ENCODE measurements at places on chromosomes 7 and 10.

DNA sequence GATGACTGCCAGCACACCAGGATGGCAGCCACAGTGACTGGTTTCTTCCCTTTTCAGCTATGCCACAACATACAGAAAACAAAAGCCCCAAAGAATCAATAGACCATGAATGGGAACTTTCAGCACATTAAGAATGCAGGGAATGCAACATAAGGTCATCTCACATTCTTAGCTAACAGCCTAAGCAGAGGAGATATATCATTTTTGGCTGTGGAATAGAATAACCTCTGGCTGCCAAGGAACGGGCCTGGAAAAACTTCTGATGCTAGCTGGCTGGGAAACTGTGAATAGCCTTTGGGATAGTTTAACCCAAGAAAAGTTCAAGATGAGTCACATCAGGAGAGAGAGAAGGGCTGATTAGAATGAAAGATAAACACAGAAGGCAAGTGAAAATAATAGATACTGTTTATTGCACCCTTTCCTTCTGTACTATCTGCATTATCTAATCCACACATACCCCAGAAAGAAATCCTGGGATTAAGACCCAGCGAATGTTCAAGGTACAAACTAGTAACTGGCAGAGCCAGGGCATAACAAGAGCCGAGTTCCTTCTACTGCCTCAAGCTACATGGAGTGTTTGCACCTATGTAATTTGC lies 169.2 kb downstream of the SEMA3A start:
- DNase-seq, result peak; percentile 88

- no peak for DNase-seq
Observed at GRCh38 chr7:155721056-155721455, 76.6 kb downstream of the RBM33 start.

GRCh38 chr10:62992145-62992721 lies 140.9 kb upstream of the NRBF2 start:
- peak; percentile 10 for DNase-seq

GRCh38 chr10:22427890-22428571 lies 82.7 kb downstream of the SPAG6 start:
- peak; percentile 92 for DNase-seq

DNA sequence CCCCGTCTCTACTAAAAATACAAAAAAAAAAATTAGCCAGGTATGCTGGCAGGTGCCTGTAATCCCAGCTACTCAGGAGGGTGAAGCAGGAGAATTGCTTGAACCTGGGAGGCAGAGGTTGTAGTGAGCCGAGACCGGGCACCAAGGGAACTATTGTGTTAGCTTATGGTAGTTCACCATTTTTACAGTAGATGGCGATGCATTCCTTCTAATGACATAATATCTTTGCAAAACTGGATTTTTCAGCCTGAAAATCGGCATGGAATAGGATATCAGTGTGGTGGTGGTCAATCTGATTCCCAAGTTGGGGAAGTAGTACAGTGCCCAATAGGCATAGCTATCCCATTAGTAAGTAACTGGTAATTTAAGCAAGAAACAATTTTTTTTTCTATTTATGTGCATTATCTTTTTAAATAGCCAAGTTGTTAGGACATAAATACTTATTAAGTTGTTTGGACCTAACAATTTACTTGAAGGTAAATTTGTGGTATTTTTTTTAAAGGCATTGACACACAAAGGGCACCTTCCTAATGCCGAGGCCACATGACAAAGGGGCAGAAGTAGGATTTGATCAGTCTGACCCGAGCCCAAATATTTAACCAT lies 17.6 kb upstream of the IMPDH1 start:
- DNase-seq, result peak; percentile 53

GRCh38 chr10:30042820-30043219 lies 16.6 kb downstream of the JCAD start:
- no peak for DNase-seq

DNA sequence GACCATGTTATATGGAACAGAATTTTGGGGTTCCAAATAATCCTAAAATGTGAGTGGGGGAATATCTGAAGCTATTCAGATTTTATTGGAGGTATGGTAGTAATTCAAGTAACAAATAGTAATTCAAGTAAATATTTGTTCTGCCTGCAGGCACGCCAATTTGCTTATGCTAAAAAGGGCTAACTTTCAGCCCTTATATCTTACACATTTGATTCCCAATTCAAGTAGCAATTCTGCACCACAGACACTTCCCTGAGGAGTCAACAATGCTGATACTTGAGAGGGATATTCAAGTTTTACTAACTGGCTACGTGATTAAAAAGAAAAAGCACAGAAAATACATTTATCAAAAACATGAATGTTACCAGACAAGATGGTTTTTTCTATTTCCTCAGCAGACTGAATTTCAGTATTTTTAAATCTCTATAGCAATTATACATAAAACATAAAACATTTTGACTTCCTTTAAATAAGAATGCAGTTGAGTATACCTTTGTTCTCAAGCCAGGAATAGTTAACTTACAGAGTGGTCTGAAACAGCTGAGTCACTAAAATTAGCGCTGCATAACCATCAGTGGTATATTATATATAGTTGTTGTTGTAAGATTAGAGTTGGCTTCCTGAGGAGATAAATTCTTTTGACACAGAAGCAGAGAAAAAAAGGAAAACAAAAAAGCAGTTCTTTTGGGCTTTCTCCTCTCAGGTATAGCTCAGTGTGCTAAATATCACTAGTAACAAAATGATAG lies 33.9 kb downstream of the MTPN start:
- peak; percentile 27 for DNase-seq

DNA sequence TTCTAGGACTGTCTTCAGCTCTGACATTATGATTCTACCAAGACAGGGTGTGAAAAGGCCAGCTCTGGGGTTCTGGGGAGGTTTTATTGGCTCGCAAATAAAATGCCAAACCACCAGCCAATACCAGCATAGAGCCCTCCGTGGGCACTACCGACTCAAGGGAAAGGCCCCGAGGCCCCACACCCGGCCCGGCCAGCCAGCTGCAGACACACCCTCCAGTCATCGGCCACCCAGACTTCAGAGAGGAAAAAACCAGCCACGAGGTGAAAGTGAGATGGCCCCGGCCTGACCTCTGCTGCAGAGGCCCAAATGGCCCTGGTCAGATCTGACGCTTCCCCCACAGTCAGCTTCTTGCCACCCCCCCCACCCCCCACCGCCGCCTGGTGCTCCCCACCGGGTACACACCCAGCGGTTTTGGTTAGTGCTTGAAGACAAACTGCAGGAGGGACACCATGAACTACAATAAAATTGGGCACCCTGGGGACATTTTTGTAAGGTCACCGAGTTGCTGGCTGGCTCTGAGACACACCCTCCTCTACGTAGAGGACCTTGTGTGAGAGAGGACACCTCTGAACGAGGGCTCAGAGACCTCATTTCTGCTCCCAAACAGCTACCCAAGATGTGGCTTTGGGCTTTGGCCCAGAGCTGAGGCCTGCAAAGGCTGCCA lies 79.9 kb downstream of the PRKAG2 start:
- no peak for DNase-seq

DNA sequence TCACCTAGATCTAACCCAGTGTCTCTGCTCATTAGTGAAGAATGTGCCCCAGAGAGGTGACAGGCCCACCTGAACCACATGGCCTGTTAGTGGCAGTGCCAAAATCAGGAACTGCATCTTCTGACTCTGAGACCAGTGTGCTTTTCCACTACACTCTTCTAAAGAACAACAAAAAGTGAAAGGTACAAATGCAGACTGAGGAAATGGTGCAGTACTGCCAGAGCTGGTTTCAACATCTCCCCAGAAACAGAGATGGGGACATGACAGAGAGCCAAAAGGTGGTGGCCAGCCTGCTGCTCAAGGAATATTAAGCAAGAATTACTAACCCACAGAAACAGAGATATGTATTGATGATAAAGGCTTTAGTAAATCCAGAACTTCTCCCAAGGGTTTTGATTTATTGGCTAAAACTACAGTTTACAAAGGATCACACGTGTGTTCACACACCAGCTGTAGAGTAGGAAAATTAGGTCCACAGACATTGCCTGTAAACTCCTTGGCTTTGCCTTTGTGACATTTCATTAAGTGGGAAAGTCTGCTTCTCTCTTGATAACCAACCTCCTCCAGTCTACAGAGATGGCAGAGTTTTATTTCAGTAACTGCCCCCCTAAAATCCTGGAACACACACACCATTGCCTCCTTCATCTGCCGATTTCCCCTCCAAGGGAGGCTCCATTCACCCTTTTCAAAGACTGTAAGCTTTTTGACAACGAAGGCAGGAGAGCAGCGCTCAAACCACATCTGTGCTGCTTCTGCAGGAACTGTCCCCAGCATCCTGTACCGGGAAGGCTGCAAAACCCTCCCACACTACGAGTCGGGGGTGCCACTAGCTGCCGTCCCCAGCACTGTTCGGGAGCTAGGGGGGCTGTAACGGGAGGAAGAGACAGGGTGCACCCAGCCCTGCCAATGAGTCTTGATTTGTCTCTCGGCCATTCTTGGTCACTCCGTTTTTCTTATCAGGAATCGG lies 29.8 kb downstream of the GSDME start:
- DNase-seq, result no peak
